Cardiac septum (tissue), 1 donor: ENCODE measurements at places on chromosomes 2 and 18. TPM values are rescaled to one million over a fixed set of nuclear protein-coding genes. Genes with fewer than 3 reads are reported as not detected.

GRCh38 chr2:216554755-216555154 lies 56.1 kb downstream of the RPL37A start:
- no peak for DNase-seq

DNA sequence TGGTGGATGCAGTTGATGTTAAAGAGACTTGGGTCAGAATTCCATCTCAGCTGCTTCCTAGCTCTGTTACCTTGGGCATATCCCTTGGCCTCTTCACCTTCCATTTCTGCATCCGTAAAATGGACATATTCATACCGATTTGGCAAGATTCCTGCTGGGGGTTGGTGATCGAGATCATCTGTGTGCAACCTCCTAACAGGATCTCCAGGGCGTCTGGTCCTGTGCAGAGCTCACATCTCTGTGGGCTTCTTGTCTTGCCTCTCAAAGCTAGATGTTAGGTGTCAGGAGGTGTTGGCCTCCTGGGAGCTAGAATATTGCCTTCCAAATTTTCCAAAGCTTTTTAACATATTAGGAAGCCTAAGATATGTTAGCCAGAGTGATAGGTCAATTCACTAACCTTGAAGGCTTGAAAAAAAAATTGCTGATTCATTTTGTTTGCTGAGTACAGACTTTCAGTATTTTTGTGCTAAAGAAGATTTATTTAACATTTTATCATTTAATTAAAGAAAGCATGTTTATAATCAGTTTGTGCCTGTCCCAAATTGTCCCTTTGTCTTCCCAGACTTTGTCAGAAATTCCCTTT lies 69.7 kb upstream of the ZNF516 start:
- no peak for DNase-seq

- DNase-seq = no peak
Observed at GRCh38 chr2:124034265-124034664, 9.2 kb downstream of the CNTNAP5 start.

Gene MYO1B
- total RNA-seq = 20.8 TPM
